ENCODE measurements at places on chromosomes 1 and 21.

DNA sequence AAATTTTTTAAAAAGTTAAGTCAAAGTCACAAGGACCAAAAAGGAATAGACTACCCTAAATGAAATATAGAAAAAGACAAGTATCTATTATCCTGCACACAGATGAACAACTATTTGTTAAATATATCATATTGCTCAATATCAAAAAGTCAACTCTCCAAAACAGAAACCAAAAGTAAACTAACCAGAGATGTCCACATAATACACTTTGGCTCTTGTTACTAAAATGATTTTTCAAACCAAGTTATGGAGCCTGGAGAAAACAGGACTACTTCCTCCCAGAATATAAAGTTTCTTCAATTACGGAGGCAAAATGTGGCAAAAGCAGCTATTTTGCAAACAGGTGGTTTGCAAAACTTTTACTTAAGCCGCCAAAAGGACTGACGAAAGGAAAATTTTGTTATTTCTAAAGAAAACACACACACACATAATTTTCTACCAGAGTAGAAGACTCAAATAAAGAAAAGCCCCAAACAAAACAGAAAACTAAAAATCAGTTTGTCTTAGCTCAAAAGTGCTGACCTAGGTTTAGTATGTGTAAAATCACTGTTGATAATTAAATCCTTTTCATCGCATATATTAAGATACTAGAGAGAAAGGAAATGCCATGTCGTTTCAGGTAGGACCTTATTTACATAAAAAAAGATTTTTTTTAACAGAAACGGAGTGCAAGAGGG is 1.1 kb downstream of the DPYD start:
- DNase-seq, result peak; percentile 18
- no peaks in the 10 kb centered on the region for H3K36me3 ChIP-seq
- peaks cover 16% of the 10 kb centered on the region for H3K4me1 ChIP-seq
- peak overlapping the region; percentile 81 for H3K4me3 ChIP-seq
- no peaks in the 10 kb centered on the region for H3K27me3 ChIP-seq

GRCh38 chr21:45334591-45335081 is 46.9 kb upstream of the POFUT2 start:
- H3K4me1 ChIP-seq, result no peaks in the 10 kb centered on the region
- no peak for DNase-seq
- no peaks in the 10 kb centered on the region for H3K36me3 ChIP-seq
- H3K27ac ChIP-seq, result no peak overlapping the region

DNA sequence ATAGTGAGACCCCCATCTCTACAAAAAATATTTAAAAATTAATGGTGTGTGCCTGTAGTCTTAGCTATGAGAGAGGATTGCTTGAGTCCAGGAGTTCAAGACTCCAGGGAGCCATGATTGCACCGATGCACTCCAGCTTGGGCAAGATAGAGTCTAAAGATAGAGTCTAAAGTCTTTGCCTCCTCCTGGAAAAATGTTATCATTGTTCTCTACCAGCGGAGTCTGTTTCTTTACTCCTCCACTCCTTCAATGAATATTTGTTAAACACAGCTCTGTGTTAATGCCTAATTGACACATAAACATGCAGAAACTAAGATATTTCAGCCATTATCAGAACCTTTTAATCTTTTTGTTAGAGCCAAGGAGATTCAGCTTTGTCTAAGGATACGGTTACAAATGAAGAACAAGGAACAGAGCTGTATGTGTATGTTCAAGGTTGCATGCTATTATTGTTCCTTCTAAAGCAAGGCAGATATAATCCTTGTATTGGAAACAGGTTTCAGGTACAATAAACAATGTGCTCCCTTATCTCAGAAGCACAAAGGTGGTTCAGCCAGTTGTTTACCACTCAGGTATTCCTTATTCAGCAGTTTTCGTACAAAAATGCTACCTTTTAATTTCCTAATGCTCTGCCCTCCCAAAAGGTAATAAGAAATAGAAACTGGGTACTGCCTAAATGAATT is 15.4 kb downstream of the OVAAL start:
- DNase-seq, result peak; percentile 26
- peaks cover 9% of the 10 kb centered on the region for H3K4me1 ChIP-seq
- H3K4me3 ChIP-seq, result no peak overlapping the region
- H3K27ac ChIP-seq, result no peak overlapping the region
- no peaks in the 10 kb centered on the region for H3K36me3 ChIP-seq

DNA sequence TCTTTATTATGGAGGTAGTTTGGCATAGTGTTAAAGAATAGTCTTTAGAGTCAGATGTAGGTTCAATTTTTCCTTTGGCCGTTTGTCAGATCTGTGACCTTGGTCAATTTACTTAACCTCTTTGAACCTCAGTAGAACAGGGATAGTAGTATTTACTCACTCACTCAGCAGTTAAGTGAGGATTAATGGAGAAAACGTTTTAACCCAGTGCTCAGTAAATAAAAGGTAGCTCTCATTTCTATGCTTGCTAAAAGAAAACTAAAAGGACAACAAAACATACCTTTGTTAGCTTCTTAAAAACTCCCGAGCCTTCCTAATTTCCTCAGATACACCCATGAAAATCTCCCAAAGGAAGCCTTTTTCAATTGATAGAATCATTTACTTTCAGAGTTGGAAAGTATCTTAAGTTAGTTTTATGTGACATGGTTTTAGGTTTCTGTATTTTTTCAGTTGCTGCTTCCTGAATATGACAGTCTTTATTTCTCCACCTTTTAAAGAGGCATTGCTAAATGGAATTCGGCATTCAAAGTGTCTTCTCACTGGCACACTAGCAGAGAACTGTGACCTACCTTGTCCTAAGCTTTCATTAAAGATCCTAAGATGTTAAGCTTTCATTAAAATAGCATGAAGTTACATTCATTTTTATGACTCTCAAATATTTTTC is 7.8 kb downstream of the ABCD3 start:
- H3K36me3 ChIP-seq, result no peaks in the 10 kb centered on the region
- H3K27me3 ChIP-seq, result no peaks in the 10 kb centered on the region
- DNase-seq, result no peak
- H3K4me3 ChIP-seq, result no peak overlapping the region
- H3K4me1 ChIP-seq, result no peaks in the 10 kb centered on the region
- H3K27ac ChIP-seq, result no peak overlapping the region

DNA sequence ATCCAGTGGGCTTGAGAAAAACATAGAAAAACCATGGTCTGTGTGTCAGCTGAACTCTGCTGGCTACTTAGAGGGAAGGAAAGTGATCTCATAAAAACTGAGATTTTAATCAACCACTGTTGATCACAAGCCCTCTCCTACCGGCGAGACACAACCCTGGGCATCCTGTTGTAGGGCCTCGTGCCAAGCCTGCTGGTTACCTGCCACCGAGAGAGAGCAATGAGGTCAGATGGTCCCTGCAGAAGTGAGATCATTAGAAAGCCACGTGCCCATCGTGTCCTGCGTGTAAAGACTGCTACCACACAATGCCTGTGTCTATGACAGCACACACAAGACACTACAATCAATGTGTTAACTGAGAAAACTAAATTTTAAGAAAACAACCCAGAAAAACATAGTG is 41.7 kb upstream of the GPR153 start:
- no peaks in the 10 kb centered on the region for H3K27me3 ChIP-seq
- no peak overlapping the region for H3K27ac ChIP-seq
- no peaks in the 10 kb centered on the region for H3K36me3 ChIP-seq
- no peak overlapping the region for H3K4me3 ChIP-seq
- H3K4me1 ChIP-seq, result no peaks in the 10 kb centered on the region
- DNase-seq, result no peak

DNA sequence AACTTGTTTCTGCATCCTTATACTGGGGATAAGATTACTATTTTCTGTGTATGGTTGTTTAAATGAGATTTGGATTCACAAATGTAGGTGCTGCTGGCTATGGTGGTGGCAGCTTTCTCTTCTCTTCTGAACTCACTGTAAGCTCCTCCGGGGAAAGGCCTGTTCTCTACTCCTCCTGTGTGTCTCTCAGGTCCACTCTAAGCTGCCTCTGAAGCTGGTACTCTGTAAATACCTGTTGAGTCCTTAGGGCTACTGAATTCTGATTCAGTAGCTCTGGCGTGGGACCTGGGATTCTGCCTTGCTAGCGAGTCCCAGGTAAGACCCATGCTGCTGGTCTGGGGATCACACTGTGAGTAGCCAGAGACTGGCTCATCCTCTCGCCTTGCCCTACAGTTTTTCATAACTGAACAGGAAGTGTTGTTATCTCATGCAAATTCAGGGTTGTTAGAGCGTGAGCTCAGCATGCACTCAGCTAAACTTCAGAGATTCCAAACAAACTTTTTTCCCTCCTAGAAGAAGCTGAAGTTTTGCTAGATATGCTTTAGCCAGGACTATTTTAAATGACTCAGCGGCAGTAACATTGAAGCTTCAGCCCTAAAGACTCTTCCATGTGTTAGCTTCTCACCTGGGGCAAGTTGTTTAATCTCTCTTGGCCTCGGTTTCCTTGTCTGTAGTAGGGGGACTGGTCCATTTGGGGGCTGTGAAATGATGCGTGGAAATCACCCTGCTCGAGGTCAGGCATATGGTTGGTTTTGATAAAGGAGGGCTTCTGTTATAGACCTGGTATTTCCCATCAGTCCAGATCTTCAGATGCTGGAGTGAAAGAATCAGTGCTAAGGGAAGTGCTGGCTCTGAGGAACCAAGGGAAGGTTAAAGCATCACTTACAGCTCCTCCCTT is 271.5 kb upstream of the TMEM51 start:
- no peaks in the 10 kb centered on the region for H3K27me3 ChIP-seq
- no peak overlapping the region for H3K4me3 ChIP-seq
- peak overlapping the region; percentile 68 for H3K27ac ChIP-seq
- peak; percentile 84 for DNase-seq
- H3K36me3 ChIP-seq, result no peaks in the 10 kb centered on the region
